ENCODE measurements at places on chromosomes 13 and 19.

GRCh38 chr19:44685877-44686276 is 13.1 kb upstream of the CEACAM16 start:
- DNase-seq = no peak

DNA sequence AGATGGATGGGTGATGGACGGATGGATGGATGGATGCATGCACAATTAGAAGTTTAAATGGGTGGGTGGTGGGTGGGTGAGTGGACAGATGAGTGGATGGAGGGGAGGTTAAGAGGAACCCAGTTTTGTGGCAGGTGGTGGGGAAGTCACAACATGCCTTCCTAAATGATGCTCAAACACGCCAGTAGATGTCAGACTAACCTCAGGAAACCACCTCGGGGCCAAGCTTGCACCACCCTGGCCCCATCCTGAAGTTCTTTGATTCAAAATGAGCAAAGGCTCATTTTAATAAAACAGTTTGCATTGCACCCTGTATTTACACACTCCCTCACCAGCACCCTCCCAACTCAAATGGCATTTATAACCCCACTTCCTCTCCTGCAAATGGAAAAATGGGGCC is 91.4 kb upstream of the CACNA1A start:
- DNase-seq = peak; percentile 13

DNA sequence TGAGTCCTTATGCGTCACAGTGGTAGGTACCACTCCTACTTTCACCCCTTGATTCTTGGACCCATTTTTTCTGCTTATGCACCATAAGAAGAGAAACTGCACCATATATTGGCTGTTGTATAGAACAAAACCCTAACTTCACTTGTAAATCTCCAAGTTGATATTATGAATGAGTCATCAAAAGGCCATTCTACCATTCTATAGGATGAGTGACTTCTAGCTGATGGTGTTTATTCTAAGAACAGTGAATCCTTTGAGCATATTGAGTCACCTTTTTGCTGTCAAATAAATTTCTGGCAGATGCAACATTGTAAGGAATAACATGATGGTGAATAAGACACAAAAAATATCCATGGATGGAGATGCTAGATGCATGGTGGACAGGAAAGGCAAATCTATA is 57.7 kb downstream of the POLR1D start:
- no peak for DNase-seq

DNA sequence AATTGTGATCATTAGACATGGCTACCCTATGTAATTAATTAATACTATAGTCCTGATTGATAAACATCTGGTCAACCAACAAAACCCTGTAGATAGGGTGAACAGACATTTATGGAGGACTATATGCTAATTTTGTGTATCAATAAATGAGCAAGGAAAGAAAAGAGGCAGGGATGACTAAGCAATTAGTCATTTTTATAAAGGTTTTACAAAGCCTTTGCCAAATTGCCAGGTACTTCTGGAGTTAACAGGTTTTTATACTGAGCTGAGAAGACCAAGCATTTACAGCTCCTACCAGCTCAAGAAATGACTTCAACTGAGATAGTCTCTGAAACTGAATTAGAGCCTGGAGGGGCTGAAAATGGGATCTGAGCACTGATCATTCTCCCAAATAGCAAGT is 186.8 kb upstream of the PRR20A start:
- no peak for DNase-seq

GRCh38 chr19:41341669-41342490 is 11.8 kb downstream of the TGFB1 start:
- DNase-seq = no peak

- no peak for DNase-seq
Measured at GRCh38 chr13:43291287-43292060, 268.1 kb downstream of the DNAJC15 start.

GRCh38 chr13:111139452-111139851 is 24.3 kb downstream of the ARHGEF7 start:
- DNase-seq = no peak

DNA sequence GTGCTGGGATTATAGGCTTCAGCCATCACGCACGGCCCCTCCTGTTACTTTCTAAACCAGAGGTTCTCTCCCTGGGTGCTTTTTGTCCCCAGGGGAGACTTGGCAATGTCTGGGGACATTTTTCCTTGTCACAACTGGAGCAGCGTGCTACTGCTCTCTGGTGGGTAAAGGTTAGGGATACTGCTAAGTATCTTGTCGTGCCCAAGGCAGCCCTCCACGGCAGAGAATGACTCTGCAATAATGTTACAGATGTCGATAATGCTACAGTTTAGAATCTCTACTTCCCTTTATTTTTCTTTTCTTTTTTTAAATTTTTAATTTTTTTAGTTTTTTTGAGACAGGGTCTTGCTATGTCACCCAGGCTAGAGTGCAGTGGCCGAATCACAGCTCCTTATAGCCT is 38.0 kb downstream of the ADGRE1 start:
- DNase-seq = no peak

- no peak for DNase-seq
Measured at GRCh38 chr13:36395280-36395679, 37.0 kb upstream of the CCNA1 start.

DNA sequence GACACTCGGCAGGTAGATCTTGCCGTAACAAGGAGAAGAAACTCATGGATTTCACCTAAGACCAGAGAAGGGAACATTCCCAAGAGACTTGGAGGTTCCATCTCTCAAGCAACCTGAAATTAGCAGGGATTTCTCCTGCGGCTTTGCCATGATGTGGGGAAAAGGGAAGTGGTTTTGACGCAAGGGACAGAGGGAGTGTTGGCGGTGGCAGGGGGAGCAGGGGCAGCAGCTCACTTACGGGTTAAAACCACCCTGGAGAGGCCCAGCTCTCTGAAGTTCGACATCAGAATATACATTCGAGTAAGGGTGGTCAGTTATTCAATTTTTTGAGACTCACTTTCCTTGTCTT is 76.1 kb upstream of the POMP start:
- DNase-seq = no peak

DNA sequence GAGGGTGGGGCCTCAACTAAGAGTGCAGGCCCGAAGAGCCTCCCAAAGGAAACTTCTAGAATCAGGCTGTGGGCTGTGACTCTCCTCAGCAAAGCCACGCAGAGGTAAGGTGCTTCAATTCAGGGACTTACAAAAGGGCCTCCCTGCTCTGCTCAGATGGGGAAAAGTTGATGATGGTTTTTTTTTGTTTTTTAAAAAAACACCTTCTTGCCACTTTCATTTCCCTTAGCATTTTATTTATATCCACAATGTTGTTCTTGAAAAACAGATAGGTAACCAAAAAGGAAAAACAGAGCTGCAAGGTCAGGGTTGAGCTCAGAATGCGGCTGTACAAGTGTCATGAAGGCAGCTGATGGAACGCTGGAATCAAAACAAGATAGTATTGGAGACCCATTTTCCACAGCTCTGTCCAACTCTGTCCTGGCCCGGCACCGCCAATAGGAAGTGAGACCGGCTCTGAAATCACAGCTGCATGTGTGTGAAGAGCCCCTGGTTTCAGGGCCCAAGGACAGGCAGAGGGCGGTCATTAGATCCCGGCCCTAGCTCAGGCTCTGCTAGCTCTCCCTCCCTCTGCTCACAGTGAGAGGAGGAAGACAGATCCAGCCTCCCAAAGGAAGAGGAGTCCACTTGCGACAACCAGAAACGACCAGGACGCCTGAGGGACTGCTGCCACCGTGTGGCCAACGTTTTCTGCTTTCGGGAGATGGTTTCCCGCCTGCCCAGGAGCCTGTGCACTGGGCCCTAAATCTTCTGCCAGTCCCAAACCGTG is 58.3 kb downstream of the KLF2 start:
- DNase-seq = peak; percentile 57

DNA sequence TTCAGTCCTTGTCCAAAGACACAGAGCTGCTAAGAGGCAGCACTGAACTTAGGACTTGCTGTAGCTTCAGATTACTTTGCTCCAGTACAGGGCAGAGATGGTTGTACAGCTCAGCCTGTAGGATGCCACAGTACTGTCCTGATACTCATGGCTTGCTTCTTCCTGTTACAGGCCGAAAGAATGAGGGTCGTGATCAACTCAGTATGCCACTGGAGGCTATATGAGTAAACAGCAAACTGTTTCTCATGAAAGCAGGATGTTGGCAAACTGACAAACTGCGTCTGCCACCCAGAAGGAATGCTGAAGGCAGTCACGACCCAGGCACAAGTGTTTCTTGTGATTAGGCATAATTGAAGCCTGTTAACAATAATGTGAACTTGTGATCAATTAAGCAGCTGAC is 2.8 kb downstream of the ZNF749 start:
- no peak for DNase-seq

DNA sequence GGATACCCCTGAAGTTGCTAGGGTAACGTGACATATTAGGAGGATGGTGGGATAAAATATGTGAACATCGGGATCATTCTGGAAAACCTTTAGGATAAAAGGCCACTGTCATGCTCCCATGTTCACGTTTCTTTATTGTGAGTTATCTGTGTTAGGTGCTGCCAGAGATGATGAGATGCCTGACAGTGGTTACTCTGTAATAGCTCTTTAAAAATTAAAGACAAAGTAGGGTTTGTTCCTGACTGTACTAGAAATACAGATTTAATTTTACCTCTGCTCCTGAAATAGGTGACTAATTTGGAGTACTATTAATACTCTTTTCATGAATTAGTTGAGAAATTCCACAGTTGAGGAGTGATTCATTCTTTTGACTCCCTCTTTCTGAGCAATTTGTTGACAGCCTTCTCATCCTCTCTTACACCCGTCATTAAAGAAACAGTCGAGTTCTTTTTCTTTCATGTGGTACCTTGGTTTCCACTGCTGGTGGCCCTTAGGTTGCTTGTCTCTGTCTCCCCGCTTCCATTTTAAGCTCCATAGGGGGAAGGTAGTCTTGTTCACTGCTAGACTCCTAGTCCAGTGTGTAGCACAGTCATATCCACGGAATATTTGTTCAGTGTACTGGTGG is 28.4 kb downstream of the SAE1 start:
- DNase-seq = no peak

- no peak for DNase-seq
Measured at GRCh38 chr19:56670961-56671612, 470 bp downstream of the ZNF835 start.

GRCh38 chr19:37902668-37903067 is 3.7 kb downstream of the WDR87 start:
- DNase-seq = peak; percentile 59

DNA sequence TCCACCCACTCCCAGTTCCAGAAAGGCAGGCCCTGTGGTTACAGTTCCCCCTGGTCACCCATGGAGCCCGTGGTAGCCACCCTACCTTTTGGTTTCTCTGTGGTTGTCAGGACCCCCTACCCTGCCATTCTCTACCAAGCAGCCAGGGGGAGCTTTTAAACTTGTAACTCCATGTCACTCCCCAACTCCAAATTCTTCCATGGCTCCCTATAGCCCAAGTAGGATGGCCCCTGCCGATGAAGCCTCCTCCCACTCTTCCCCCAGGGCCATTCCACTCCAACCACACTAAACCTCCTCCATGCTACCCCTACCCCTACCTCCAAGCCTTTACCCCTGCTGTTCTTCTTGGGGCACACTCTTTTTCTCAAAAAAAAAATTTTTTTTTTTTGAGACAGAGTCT is 2.2 kb downstream of the S1PR2 start:
- no peak for DNase-seq

- DNase-seq = no peak
Measured at GRCh38 chr19:40192758-40193586, 1.7 kb downstream of the MAP3K10 start.

GRCh38 chr19:30857966-30858490 is 485.8 kb downstream of the ZNF536 start:
- DNase-seq = no peak

- no peak for DNase-seq
Measured at GRCh38 chr13:65310663-65311328, 1919.3 kb downstream of the PCDH9 start.

- no peak for DNase-seq
Measured at GRCh38 chr13:113751491-113751890, 7.5 kb upstream of the TMEM255B start.

GRCh38 chr19:31070146-31071065 is 278.8 kb downstream of the TSHZ3 start:
- no peak for DNase-seq

- DNase-seq = peak; percentile 26
Measured at GRCh38 chr19:48674921-48675824, 2.4 kb upstream of the NTN5 start.

- DNase-seq = no peak
Measured at GRCh38 chr13:105089858-105090643, 1445.4 kb downstream of the EFNB2 start.

Measured in stimulated activated CD4-positive, alpha-beta T cell treated with anti-CD3 and anti-CD28 coated beads, TNF-alpha, amount 100 ng/mL, for 1 hour (primary cell).